ENCODE measurements at places on chromosomes 1 and 21. TPM values are rescaled to one million over a fixed set of nuclear protein-coding genes. Genes with fewer than 3 reads are reported as not detected.

GRCh38 chr1:9201401-9202239 is 33.0 kb upstream of the H6PD start:
- DNase-seq = no peak
- no peaks in the 10 kb centered on the region for H3K36me3 ChIP-seq
- peaks cover 45% of the 10 kb centered on the region for H3K27me3 ChIP-seq
- no peak overlapping the region for H3K27ac ChIP-seq
- H3K4me3 ChIP-seq = no peak overlapping the region

- peaks cover 8% of the 10 kb centered on the region for H3K27me3 ChIP-seq
- H3K27ac ChIP-seq = no peak overlapping the region
- peaks cover 5% of the 10 kb centered on the region for H3K4me1 ChIP-seq
Measured at GRCh38 chr1:30806381-30807317, 49.1 kb upstream of the LAPTM5 start.

DNA sequence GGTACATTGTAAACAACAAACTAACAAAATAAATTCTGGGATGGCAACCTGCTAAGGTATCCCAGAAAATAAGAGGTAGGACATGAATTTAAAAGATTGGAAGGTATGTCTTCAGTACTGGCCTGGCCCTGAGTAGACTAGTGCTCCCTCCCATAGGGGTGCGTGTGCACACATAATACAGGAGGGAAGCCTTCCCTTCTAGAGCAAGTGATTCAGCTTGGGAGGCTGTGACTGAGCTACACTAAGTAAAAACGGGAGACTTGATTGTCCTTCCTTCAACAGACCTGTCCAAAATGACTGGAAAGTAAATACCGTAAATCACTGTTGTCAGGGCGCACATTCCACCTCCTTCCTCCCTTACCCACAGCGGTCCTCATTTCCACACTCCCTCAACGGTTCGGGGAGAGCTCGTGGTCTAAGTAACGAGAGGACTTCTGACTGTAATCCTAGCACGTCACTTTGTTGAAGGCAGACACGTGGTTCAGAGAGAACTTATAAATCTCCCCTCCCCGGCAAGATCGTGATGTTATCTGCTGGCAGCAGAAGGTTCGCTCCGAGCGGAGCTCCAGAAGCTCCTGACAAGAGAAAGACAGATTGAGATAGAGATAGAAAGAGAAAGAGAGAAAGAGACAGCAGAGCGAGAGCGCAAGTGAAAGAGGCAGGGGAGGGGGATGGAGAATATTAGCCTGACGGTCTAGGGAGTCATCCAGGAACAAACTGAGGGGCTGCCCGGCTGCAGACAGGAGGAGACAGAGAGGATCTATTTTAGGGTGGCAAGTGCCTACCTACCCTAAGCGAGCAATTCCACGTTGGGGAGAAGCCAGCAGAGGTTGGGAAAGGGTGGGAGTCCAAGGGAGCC is at the start of gene TGFB2:
Gene TGFB2, plus strand, starts transcription at position 523 of the 859 bp plus-strand sequence. CDS start 1,366 bp downstream, outside the sequence.
- no peaks in the 10 kb centered on the region for H3K27me3 ChIP-seq
- peak within 1 kb of the TSS; percentile 2 for H3K4me3 ChIP-seq
- peak within 1 kb of the TSS; percentile 11 for H3K27ac ChIP-seq
- peak; percentile 21 for DNase-seq
- H3K4me1 ChIP-seq = peaks cover 32% of the 10 kb centered on the region
- no peaks in the 10 kb centered on the region for H3K36me3 ChIP-seq

SLC45A1 gene
- 0.52 TPM for polyA plus RNA-seq

DNA sequence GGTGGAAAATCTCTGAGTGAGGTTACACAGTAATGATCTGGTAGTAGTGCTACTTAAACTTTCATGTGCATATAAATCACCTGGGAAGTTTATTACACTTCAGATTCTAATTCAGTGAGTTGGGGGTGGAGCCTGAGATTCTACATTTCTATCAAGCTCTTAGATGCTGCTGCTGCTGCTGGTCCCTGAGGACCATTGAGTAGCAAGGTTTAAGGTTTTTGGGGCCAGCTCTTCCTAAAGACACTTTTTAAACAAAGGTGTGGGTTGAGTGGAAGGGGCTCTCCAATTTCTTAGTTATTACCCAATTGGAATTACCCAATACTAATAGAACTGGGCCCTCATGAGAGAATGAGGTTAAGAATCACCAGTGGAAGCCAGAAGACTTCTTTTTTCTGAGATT is 29.5 kb downstream of the KCNA3 start:
- no peaks in the 10 kb centered on the region for H3K36me3 ChIP-seq
- peaks cover 99% of the 10 kb centered on the region for H3K4me1 ChIP-seq
- no peak overlapping the region for H3K27ac ChIP-seq
- no peaks in the 10 kb centered on the region for H3K27me3 ChIP-seq
- H3K4me3 ChIP-seq = no peak overlapping the region
- DNase-seq = no peak

GRCh38 chr1:212481438-212481767 is 48.7 kb downstream of the NENF start:
- H3K4me1 ChIP-seq = peaks cover 8% of the 10 kb centered on the region
- H3K27ac ChIP-seq = no peak overlapping the region
- H3K4me3 ChIP-seq = no peak overlapping the region
- no peaks in the 10 kb centered on the region for H3K36me3 ChIP-seq
- no peak for DNase-seq

All from CD4-positive, alpha-beta memory T cell (primary cell).